NCI-H446 treated with DMSO at 0.1 percent for 48 hours (cell line): ENCODE measurements at places on chromosomes 3 and 15.

DNA sequence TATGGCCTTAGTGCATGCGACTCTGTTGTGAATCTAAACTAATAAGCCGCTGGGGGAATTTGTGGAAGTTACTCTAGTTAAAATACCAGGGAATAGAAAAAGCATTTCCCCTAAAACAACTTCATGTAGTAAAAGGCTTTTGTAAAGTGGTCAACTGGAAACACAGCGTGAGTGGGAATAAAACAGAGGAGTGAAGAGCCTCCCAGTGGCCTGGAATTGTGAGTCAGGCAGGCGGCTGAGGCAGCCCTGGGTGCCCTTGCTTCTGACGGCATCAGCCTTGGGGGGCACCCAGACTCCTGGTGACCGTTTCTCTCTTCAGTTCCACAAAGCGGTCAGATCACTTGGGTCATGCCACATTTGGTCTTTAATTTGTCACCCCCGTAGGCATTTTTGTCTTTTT lies 108.4 kb downstream of the GHSR start:
- no peak for DNase-seq

- no peak for DNase-seq
Measured at GRCh38 chr15:73320619-73321180, 48.1 kb downstream of the HCN4 start.

- no peak for DNase-seq
Measured at GRCh38 chr3:128083980-128084674, 31.9 kb downstream of the SEC61A1 start.

GRCh38 chr3:53382106-53382505 lies 34.8 kb upstream of the DCP1A start:
- no peak for DNase-seq

GRCh38 chr15:48603123-48603500 lies 42.4 kb downstream of the FBN1 start:
- DNase-seq = no peak

- DNase-seq = no peak
Measured at GRCh38 chr3:26522919-26523318, 99.7 kb upstream of the LRRC3B start.

DNA sequence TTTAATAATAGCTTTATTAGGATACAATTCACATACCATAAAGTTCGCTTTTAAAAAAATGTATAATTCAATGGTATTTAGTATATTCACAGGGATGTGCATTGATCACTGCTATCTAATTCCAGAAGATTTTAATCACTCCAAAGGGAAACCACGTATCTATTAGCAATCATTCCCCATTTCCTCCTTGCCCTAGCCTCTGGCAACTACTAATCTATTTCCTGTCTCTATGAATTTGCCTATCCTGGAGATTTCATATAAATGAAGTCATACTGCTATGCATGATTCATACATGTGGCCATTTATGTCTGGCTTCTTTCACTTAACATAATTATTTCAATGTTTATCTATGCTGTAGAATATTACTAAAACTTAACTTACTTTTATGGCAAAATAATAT lies 32.0 kb upstream of the CASR start:
- DNase-seq = no peak

DNA sequence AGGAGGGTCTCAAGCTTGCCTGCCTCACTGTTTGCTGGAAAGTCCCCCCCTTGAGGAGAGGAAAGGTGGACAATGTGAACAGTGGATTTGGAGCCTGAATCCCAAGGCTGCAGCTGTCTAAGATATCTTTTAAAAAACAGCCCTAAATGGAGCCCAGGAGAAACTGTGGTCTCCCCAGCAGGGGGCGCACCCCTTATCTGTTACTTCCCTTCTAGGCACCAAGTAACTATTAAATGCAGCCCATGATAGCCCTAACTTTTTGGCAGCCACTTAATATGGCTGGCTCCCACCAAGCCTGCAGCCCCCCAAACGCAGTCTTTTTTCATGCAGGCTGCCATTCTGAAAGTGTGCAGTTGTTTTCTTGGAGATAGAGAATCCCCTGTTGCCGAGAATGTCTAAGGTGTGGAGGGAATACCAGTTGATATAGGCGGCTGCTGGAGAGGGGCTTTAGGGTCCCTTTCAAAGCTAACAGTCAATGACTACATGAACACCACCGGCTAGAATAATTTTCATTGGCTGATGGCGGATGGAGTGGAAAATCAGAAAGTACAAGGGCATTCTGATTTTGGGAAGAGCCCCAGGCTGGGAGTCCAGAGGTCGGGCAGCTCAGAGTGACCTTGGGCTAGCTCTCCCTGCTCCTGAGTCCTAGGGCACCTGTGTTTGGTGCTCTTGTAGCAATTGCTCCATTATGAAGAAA lies 1.3 kb downstream of the RHCG start:
- DNase-seq = no peak

- no peak for DNase-seq
Measured at GRCh38 chr3:63571682-63572081, 80.8 kb upstream of the SNTN start.

- no peak for DNase-seq
Measured at GRCh38 chr3:49132437-49133225, at the start of gene LAMB2. Gene LAMB2, minus strand, starts transcription at chr3:49133050. Its CDS starts 183 bp downstream, at chr3:49132867.

DNA sequence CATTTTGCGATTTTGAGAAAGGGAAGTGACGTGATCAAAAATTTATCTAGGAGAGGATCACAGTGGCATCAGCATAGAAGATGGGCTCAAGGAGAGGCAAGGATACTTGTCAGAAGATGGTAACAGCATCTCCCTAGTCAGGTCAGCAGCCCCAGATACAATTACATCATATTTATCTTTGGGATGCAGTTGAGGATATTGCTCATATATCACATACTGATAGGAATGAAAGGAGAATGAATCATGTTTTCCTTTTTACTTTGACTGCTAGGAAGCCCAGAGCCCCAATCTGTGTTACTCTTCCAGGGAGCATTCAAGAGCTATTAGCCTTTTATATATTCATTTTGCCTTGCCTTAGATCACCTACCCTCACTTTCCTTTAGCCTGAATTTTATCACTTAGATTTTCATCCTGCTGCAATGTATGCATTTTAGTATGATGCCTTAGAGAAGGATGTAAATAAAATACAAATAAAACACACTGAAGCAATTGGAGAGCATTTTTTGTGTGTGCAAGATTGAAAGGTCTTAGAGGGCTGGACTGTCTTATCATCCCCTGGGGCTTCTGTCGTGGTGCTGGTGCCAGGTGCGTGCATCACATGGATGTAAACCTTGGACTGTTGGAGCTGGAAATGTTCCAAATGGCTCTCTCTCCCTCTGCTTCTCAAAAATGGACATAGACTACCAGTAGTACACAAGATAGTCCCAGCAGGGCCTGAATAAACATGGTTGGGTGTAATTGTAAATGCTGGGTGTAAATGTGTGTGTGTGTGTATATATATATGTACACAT lies 40.3 kb downstream of the CORO2B start:
- DNase-seq = no peak

DNA sequence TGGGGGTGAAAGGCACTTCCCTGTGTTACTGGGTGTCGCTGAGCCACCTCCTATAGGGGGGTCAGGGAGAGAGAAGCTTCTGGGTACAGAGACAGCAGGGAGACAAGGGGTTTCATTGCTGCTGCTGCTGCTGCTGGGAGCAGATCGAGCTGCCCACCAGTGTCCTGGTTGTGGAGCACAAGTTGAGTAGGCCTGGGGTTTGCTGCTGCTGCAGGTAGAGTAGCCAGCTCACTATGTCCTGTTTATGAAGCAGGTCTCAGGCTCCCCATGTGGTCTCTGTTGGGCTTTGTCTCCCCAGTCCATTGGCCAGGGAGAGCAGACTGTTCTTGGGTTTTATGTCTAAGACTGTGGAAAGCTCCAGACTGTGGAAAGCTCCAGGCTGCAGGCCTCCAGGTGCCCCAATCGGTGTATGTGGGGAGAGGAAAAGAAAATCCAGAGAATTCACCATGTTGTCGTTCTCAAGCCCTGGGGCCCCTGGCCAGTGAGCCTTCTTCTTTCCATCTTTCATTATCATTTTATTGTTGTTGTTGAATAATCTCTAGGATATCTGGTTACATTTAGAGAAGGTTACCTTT lies 157.8 kb downstream of the ADAMTS17 start:
- DNase-seq = no peak

- DNase-seq = peak; percentile 7
Measured at GRCh38 chr3:48039487-48040190, 23.4 kb upstream of the MAP4 start.

- no peak for DNase-seq
Measured at GRCh38 chr3:56282341-56282740, 185.9 kb downstream of the ERC2 start.

DNA sequence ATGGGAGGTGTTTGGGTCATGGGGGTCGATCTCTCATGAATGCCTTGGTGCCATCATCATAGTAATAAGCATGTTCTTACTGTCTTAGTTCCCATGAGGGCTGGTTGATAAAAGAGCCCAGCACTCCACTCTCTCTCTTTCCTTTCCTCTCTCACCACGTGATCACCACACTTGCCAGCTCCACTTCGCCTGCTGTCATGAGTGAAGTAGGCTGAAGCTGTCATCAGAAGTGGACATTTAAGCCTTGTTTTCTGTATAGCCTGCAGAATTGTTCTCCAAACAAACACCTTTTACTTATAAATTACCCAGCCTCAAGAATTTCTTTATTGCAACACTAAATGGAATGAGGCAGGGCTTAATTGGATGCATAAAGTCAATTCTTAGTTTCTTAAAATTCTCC lies 6.1 kb downstream of the OR5H1 start:
- no peak for DNase-seq

DNA sequence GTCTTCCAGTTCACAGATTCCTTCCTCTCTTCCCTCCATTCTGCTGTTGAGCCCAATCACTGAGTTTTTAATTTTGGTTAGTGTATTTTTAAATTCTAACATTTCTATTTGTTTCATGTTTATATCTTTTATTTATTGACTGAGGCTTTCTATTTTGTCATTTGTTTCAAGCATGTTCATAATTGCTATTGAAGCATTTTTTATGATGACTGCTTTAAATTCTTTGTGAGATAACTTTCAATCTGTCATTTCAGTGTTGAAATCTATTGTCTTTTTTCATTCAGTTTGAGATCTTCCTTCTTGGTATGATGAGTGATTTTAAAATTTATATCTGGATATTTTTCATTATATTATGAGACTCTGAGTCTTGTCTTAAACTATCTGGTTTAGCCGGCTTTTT lies 192.3 kb downstream of the RPLP1 start:
- no peak for DNase-seq

GRCh38 chr3:117958027-117958426 lies 1076.6 kb downstream of the IGSF11 start:
- DNase-seq = no peak

- peak; percentile 6 for DNase-seq
Measured at GRCh38 chr3:61060411-61060861, 190.8 kb downstream of the FHIT start.

GRCh38 chr3:10365791-10366190 lies 44.9 kb upstream of the SEC13 start:
- no peak for DNase-seq

GRCh38 chr3:157175691-157176507 lies 16.0 kb upstream of the CCNL1 start:
- no peak for DNase-seq

DNA sequence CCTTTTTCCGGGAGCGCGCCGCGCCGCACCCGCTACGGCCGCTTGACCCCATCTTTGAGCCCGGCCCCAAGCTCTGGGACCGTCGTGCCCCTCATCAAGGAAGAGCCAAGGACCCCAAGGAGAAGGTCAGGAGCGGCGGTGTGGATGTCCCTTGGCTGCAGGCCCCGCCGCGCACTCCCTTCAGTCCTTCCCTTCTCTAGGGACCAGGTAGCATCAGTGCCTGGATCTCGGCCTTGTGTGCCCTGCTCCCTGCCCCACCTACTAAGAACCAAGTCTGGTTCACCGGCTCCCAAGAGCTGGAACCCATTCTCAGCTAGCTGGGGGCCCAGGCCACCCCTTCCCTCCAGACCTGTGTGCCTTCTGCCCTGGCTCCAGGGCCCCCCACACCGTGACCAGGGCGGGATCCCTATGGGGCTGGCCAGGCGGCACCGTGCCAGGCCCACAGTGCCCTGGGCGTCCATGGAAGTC lies 69.3 kb upstream of the CGNL1 start:
- no peak for DNase-seq

GRCh38 chr15:29142129-29142747 lies 127.4 kb downstream of the NSMCE3 start:
- no peak for DNase-seq

- DNase-seq = no peak
Measured at GRCh38 chr3:71430941-71431552, 152.5 kb downstream of the FOXP1 start.

GRCh38 chr3:24713516-24713915 lies 218.9 kb upstream of the THRB start:
- no peak for DNase-seq

DNA sequence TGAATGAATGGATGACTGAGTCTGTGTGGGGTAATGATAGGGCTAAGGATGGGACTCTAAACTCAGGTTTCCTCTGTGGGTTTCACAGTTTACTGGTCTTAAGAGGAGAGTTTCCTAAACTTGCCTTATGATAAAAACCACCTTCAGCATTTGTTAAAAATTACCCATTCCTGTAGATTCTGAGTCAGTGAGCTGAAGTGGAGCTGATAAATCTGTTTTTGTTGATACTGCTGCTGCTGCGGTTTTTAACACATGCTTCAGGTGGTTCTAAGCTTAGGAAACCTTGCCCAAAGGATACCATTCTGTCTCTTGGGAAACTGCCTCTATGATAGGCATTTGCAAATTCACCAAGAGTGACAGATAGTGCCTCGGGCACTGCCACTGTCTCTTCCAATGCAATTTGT lies 52.6 kb downstream of the MECOM start:
- no peak for DNase-seq

GRCh38 chr3:64799606-64800005 lies 111.8 kb upstream of the ADAMTS9 start:
- DNase-seq = no peak

DNA sequence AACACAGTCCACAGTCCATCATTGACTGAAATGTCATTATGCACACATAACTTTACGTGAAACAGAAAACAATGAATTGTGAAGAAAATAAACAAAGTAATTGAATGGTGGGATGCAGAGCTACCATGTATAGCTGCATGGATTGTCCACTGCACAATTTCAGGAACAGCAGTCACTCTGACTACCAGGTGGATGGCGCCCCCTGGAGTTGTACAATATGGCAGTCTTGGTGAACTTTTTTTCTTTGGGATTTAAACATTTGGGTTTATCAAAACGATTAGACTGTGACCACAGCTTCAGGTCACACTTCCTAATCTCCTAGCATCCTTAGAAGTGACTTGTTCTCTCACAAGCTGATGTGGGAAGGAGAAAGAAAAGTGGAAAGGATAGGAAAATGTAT lies 48.9 kb upstream of the TCF12 start:
- no peak for DNase-seq

DNA sequence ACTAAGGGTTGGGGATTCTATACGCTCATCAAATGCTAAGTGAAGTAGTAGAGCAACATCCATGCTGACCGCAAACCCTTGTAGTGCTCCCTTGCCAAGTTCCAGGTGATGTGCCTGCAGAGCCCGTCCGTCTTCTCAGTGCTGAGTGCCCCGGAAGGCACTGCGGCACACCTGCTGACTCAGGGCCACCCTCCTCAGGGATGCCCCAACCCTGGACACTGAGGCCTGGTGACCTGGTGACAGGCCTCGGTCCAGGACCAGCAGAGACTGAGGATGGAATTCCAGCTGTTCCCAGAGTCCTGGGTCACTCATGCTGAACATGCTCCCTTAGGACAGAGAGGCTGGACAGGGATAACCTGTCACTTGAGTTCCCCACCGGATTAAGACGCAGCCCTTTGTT lies 422.5 kb downstream of the OCA2 start:
- DNase-seq = no peak

GRCh38 chr3:11541321-11542303 lies 102.1 kb downstream of the VGLL4 start:
- DNase-seq = no peak
